ENCODE measurements at places on chromosomes 12 and 14.

- no peak for DNase-seq
Observed at GRCh38 chr14:54138024-54138353, 181.4 kb upstream of the BMP4 start.

DNA sequence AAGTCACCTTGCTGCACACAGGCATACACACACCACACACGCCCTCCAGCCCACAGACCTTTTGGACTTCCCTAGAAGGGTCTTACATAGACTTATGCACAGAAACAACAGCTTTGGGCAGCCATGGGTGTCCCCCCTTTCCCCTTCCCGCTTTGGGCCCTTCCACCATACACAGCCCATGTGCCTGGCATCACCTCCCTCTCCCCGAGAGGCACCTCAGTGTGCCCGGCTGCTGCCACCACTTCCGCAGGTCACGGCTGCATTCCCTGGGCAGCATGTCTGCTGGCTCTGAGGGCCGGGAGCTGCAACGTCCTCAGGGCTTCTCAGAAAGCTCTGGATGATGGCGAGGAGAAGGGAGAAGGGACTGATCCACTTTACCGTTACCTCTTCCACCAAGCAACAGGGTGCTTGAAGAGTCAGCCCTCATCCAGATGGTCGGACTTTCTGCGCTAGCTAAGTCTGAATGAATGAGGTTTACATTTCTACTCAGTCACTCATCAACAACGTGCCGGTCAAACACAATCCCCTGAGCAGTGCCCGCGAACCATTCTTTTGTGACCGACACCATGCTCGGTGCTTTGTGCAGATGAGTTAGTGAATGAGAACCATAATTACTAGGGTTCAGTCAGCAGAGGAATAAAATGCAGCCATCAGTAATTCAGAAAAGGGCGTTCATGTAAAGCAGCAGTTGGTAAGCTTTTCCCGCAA is 72.2 kb upstream of the BCL11B start:
- DNase-seq: no peak

DNA sequence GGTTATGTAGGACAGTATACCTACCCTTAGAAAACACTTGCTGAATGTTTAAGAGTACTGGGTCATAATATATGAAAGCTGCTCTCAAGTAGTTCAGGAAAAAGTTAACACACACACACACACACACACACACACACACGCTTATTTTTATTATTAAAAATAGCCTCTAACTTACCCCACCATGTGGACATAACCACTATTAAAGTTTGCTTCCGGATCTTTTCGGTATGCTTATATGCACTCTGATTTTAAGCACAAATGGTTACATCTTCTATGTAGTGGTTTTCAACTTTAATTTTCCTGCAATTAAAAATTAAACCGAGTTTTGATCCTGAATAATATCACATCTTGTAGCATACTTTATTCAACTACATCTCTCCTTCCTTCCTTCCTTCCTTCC is 84.9 kb upstream of the TRAF3 start:
- no peak for DNase-seq

DNA sequence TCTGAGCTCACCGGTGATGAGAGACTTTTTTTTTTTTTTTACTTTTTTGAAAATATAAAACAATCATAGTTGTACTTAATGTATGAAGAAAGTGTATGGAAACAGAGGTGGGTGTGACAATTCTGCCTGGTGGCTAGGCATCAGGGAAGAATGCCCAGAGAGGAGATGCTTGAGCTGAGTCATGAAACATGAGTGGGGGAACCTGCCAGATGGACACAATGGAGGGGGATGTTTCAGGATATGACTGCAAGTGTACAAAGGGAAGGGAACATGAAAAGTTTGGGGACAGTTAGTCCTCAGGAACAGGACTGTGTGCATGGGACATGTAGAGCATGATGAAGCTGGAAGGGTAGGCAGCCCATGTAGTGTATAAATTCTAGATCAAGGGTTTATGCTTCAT is 274.2 kb upstream of the E2F7 start:
- no peak for DNase-seq

GRCh38 chr14:99564256-99564925 is 39.6 kb downstream of the CCDC85C start:
- DNase-seq: peak; percentile 77
